ENCODE measurements at places on chromosomes 2 and 18.

GRCh38 chr2:159050426-159050825 is 82.0 kb downstream of the TANC1 start:
- DNase-seq: no peak

DNA sequence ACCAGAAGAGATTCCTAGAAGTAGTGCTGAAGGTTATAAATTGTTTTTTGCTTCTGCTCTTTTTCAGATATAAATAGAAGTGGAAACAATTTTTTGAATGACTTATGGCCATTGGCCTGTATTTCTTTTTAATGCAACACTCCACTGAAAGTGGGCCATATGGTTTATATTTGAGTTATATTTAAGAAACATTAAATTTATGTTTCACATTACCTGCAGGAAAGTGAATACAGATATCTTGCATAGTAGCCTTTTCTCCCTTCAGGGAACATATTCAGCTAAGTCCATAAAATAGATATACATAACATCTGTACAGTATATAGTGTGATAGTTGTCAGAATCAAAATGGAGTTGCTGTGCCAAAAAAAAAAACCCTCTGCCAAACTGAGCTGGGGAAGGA is 53.1 kb upstream of the EFEMP1 start:
- no peak for DNase-seq

GRCh38 chr2:231708773-231709635 is 679 bp downstream of the PTMA start:
- peak; percentile 69 for DNase-seq

GRCh38 chr2:72162574-72162973 is 14.9 kb upstream of the CYP26B1 start:
- DNase-seq: no peak

DNA sequence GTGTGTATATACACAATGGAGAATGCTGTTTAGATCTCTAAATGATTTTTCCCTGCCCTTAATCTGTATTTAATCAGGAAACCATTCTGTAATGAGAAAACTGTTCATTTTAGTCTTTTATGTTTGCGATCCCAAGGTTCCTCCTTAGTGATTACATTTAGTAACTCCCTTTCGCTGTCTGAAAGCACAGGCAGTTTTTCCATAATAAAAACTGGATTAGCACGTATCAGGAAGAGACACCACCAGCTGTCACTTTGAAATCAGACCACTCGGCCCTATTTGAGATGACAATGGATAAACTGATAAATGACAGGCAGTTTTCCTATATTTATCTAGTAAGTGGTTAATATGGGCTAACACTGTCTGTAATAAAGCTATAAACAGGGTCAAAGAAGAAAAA is 370.9 kb downstream of the NR4A2 start:
- DNase-seq: no peak

- no peak for DNase-seq
Measured at GRCh38 chr2:183780072-183780471, 655.8 kb downstream of the NUP35 start.

DNA sequence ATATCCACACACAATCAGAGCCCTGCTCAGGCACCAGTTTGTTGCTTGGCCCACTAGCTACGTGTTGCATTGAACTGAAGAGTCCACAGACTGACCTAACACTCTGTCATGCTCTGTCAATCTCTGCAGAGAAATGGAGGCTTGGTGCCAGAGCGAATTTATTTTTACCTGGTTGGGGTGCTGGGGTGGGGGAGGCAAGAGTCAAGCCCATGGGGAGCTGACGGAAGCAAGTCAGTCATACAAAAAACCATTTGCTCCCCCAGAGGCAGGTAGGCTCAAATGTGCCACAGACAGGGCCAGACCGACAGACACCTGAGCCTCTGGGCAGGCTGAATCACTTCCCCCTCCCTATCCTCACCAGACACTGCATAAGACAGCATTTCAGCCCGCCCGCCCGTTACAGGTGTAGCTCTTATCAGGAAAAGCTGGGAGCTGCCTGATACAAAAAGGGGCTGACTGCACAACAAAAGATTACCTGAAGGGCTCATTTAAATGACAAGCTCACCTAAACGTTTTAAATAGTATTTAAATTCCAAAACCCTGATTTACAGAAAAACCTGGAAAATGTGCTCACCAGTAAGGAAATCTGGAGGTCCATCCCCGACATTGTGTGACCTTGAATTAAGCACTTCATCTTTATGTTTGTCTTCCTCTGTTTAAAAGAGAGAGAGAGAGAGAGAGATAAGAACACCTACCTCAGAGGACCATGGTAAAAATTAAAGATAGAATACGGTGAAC is 2.1 kb upstream of the PCBP1 start:
- DNase-seq: no peak

DNA sequence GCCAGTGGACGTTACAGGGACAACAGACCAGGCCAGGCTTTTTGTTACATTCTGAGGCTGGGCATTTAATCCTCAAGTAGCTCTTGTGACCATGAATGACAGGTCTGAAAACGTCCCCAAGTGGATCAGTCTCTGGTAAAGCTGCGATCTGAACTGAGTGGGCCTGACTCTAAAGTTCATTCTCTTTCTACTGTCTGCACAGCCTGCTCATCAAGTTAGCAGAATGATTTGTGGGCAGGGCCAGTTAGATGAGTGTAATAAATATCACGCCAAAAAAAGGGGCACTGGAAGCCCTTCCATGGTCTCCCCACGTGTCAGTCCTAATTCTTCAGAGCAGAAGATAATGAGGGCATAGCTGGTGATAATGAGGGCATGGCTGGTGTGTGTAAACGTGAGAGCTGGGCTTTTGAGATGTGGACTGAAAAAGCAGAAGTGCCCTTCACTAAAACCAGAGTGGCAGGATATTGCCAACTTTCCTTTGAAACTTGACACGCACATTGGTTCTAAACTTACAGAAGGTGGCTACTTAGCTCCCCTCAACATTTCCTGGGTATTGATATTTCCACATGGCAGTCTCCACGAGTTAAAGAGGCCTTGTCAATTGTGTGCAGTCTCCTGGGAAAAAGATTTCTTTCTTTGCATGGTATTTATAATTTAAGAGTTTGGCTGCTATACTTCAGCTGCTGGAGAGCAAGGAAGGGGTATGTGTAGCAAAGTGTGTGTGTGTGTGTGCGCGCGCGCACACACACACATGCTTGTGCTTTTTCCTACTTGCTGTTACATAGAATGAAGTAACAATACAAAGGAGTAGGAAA is 72.7 kb upstream of the LYPD6B start:
- DNase-seq: no peak

GRCh38 chr18:22829781-22830180 is 103.3 kb upstream of the RBBP8 start:
- DNase-seq: no peak

GRCh38 chr2:102428573-102428972 is 5.6 kb downstream of the IL18RAP start:
- DNase-seq: no peak

DNA sequence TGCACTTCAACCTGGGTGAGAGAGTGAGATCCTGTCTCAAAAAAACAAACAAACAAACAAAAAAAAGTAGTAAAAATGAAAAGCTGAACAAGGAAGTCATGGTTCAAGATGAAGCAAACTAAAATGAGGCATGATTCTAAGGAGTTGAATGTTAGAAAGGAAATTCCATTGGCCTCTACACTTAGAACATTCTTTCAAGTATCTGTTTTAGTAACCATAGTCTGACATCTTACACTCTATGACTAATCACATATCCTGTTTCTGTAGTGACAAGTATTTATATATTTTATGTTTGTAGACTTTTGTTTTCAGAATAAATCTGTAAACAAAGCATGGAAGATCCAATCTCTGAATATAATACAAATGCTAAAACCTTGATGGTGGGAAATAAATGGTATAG is 164.1 kb downstream of the KIAA1328 start:
- DNase-seq: no peak

DNA sequence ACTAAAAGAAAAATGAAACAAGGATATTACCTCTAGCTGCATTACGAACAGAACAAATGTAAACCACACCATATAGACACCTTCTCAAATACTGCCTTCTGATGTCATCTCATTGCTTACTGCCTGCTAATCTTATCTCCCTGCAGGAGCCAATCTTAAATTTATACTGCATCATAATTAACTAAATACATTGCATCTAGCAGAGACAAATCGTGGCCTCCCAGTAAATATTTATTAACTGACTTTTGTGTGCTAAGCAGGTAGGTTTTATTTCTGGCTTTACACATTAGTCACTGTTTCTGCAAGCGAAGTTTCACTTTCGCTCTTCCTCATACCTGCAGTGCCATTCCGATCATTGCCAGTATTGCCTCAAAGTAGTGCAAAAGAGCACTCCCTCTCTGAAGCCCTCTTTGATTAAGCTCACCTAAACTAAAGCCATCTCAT is 67.5 kb downstream of the SPATS2L start:
- no peak for DNase-seq

- no peak for DNase-seq
Measured at GRCh38 chr2:25281522-25281921, 60.2 kb downstream of the DNMT3A start.

GRCh38 chr2:81093031-81093430 is 788.5 kb upstream of the LRRTM1 start:
- DNase-seq: no peak

DNA sequence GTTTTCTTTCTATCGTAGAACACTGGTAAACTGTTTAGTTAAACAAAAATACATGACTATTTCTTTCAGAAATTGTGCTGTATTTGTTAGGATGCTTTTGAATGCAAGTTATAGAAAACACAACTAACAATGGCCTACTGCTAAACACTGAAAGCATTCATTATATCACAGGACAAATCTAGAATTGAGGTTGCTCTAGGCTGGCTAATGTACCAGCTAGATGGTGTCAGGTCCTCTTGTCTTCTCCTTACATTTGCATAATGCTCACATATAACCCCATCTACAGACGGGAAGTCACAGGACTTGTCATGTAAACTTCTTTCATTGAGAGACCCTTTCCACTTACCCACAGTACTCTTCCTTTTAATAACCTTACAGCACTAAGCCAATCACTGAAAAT is 586.8 kb downstream of the DSC3 start:
- no peak for DNase-seq

DNA sequence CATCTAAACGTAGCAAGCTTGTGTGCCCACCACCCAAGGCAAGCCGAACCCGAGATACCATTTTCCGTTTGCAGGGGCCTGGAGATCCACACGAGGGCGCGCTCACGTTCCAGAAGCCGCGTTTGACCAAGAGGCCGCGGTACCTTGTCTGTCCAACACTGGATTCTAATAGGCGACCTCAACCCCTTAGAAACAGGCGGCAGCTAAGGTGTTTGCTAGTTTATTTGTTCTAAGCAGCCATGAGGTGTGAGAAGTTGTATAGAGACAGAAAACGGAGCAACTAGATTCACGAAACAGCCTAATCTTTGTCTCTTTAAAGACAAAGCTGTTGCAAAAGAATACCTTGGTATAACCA is 4.2 kb downstream of the HOXD11 start:
- peak; percentile 83 for DNase-seq

- peak; percentile 43 for DNase-seq
Measured at GRCh38 chr2:105789745-105790460, 45.2 kb downstream of the NCK2 start.

- DNase-seq: no peak
Measured at GRCh38 chr2:102704531-102704930, 57.3 kb upstream of the TMEM182 start.

- no peak for DNase-seq
Measured at GRCh38 chr2:11750422-11750821, 4.0 kb downstream of the LPIN1 start.

DNA sequence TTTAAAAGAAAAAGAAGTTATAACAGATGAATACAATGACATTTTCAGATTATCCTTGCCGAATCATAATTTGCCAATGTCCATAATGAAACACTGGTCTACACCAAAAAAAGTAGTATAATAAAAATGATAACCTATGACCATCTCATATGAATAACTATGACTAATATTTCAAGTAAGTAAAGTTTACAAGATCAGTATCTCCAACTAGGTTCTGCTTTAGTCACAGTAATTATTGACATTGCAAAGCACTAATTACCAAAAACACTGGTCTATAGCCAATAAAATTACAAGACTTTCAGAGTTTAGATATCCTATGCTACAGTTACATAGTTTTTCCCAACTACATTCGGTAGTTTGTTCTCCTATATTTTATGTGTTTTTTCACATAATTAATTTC is 136.7 kb downstream of the MEMO1 start:
- no peak for DNase-seq

GRCh38 chr18:8416212-8417019 is 192.8 kb upstream of the RAB12 start:
- no peak for DNase-seq

DNA sequence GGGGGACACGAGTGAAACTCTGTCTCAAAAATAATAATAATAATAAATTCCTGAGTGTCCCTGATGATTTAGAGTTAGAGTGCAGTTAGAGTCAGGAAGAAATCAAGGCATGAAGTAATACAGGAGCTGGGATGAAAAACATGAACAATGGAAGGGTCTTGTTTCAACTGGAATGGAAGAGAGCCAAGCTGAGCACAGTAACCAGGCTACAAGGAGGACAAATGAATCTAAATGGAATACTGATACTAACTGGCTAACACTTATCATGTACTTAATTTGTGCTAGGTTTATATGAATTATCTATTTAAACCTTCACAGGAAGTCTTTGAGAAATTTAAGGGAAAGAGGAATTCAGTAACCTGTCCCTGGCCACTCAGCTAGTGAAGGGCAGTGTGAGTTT is 38.8 kb upstream of the PSME4 start:
- no peak for DNase-seq

- no peak for DNase-seq
Measured at GRCh38 chr2:83572400-83572799, 886.7 kb downstream of the SUCLG1 start.

DNA sequence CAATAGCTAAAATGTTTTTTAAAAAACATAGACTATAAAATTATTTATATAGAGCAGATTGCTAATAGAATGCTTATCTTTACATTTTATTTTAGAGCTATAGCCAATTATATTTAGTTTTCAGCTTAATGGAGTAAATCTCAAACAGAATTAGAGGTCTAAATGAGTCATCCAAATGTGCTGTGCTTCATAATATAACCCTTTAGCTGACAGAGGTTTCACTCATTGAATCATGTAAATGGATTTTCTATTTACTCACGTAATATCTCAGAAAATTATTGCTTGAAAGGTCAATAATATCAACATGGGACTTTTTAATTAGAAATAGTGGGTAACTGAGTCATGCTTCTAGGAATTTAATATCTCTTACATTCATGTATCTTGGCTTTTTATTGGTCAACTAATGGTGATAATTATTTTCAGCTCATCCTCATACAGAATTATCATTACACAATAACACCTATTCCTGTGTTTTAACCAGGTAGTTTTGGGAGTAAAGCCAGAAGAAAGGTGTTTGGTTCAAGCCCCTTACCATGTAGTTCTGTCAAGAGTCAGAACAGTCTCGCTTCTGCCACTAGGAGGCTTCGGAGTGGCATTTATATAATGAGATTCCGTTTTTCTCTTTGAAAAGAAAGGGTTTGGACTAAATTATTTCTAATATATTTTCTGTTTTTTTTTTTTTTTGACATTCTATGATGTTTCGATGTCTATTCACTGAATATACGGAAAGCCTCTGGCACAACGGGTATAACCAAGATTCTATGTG is 217.6 kb downstream of the CDH7 start:
- DNase-seq: no peak

DNA sequence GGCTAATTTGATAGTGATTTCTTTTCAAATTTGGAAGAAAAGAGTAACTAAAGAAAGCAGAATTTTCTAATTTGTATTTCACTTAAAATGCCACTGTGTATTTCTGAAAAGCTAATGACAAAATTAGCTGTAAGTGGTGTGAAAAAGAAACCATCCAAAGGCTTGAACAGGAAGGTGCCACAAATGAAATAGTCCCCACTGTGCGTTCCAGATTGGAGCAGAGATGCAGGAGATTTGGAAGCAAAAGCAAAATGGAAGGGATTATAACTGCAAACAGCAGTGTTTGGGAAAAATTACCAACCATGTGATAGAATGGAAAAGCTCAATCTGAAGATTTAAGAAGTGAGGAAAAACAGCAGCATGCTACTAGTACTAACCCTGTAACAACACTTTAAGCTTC is 498.7 kb downstream of the SUCLG1 start:
- no peak for DNase-seq

All from right hindlimb (tissue), 1 donor.